Caudate nucleus (tissue), 63 donors: ENCODE measurements at places on chromosomes 12 and 14.

DNA sequence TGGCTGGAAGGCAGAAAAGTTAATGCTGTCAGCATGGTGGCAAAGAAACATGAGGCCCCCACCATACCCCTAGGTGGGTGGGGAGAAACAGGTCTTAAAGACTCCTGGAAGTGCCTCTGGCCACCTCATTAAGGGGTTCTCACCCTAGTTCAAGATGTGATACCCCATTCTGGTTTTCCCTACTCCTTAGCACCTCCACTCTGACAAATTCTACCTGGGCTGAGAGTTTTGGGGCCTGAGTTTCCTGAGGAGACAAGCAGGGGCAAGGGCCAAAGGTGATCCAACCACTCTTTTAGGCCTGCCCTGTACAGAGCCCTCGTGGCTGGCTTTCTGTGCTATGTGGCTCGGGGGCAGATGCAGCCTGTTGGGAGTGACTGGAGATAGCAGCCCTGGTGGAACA, 7.9 kb upstream of the AVIL start:
- no peak for DNase-seq

GRCh38 chr14:21025371-21026273, 761 bp upstream of the NDRG2 start:
- peak; percentile 80 for DNase-seq

DNA sequence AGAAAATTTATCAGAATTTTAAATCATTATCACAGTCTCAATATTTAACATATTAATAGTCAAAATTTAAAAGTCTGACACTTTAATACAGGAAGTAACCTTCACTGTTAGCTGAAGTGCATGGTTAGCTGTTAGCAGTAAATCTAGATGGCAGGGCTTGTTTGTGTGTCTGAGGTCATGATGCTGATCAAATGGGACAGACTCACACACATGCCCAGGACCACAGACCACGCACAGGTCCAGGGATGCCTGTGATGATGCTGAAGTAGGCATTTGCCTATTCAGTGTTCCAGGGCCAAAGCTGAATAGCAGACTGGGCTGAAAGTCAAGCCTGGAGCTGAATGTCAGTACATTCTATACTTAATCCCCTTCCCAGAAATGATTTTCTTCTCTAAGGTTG, 20.5 kb downstream of the FNTB start:
- no peak for DNase-seq

- DNase-seq = no peak
Observed at GRCh38 chr12:29656762-29657538, 126.8 kb downstream of the TMTC1 start.

GRCh38 chr14:74763803-74764531, 851 bp downstream of the YLPM1 start:
- DNase-seq = peak; percentile 34

GRCh38 chr12:39830852-39831520, 211.4 kb upstream of the ABCD2 start:
- DNase-seq = no peak
